Stimulated activated effector memory CD8-positive, alpha-beta T cell treated with anti-CD3 and anti-CD28 coated beads, Interleukin-12 subunit alpha, Interleukin-12 subunit beta, amount 100 ng/mL, for 72 hours (primary cell): ENCODE measurements at places on chromosomes 3 and 15.

DNA sequence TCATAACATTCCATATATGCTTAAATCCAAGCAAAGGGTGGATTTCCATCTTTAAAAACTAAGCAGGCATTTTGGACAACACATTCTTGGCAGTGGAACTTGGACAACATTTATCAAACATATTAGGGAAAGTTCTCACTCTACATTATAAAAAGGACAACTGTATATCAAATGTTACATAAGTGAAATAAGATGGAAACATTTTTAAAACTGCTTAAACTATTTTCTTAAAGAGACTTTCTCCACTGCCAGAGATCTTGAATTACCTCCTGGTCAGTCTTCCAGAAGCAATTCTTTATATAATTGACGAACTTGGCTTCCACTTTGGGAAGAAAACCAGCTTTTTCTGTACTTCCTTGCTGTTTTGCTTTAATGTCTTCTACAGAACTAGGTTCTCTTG lies 109.3 kb downstream of the NEO1 start:
- DNase-seq, result no peak

DNA sequence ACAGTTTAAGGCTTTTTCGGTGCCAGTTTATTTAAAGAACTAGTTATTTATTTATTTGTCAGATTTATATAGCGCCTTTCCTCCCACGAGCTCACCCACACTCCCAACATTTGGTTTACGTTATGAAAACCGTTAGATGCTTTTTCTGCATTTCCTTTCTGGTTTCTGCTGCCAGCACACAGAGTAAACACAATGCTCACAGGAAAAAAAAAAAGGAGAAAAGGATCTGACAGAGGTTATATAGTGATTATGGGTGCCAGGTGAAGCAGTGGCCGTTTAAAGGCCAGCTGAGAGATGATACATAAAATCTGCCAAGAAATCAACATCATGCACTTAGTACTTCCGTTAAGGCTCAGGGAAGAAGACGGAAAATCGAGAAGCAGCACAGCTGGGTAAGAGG lies 37.9 kb downstream of the ETV5 start:
- no peak for DNase-seq

GRCh38 chr15:72496783-72497182 lies 22.7 kb downstream of the ARIH1 start:
- no peak for DNase-seq

DNA sequence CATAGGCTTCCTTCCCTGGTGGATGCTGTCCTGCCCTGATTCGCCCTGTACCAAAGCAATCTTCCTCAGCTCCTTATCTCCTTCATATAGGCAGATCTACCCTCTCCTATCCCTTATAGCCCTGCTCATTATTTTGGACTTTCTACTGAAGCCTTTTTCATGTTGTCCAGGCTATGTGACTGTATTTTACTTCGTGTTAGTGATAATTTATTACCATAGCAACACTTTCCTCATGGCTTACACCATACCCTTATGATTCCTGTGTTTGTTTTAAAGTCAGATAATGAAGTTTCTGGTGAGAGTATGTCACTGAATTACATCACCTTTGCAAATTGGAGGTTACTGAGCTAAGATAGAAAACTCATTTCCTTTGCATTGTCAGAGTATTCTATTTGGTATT lies 352.6 kb downstream of the NLGN1 start:
- no peak for DNase-seq

- DNase-seq, result no peak
Measured at GRCh38 chr3:70905491-70905890, 593.1 kb upstream of the MDFIC2 start.

DNA sequence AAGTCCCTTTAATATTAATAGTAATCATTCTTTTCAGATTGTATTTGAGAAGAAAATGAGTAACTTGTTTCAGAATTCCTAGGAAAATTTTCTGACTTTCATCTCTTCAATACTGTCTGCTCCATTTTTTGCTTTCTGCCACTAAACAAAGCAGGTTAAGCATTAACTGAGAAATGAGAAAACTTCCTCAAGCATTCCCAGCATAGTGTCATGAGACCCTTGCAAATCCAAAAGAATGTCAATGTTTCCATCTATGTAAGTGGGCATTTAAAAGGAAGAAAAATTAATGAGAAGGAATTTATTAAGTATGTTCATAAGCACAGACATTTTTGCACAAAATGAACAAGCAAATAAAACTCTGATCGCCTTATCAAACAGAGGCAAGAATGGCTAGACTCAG lies 148.0 kb upstream of the STRIT1 start:
- DNase-seq, result no peak

- no peak for DNase-seq
Measured at GRCh38 chr3:196749125-196749524, 9.5 kb downstream of the PAK2 start.

DNA sequence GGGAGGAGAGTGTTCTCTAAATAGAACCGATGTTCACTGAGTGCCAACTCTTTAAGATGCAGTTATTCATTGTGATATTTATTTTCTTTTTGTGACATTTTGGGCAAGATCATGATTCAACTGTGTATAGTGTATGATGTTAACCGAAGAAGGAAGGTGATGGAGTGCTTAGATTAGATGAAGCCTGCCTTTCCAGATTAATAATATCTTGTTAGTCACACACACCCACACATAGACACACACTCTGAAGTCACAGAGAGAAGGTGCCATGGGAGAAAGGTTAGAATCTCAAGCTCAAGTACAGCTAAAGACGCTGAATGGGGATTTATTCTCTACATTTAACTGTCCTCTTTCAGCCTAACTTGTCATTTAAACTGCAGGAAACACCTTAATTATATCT lies 77.0 kb downstream of the SLC9A9 start:
- DNase-seq, result no peak

DNA sequence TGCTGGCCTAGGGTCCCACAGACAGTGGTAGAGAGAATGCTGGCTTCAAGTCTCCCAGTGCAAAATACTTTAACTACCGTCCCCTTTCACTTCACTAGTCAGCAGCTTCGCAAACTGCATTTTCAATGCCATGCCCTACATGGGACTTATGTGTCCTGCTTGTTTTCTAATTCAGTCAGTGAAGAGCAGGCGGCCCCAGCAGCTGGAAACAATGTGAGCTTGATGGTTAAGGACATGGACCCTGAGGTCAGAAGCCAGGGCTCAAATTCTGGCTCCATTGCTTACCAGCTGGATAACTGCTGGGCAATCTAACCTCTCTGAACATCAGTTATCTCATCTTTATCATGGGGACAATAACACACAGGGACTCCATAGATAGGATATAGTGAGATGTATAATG lies 58.4 kb downstream of the SLC12A8 start:
- no peak for DNase-seq

DNA sequence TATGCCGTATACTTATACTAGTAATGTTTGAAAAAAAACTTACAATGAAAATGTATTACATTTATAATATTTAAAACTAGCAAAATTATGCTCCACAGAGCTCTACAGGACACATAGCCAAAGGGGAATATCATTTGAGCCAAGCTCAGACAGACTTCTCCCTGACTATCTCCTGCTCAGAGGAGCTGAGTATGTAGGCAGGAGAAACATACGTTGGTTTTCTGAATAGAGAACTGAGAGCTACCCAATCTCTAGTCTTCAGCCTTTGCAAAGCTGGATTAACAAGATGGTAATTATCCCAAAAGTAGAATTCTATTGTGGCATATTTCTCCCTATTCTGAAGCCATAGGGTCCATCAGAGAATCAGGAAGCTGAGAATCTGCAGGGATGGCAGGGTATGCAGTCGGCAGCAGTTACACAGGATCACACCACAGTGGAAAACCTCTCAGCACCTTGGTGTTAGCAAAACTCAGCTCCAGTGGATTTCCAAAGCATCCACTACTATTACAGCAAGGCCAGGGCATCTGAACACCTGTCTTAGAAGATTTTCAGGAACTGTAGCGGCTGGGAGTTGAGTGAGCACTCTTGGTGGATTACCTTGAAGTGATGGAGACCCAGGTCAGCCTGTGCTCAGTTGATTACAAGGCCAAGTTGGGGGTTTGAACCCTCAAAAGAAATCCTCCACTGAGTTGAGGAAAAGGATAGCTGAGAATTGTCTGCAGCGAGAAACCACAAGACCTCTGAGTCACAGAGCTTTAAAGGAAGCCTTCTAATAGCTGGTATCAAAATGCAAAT lies 30.1 kb downstream of the GPR15 start:
- no peak for DNase-seq

DNA sequence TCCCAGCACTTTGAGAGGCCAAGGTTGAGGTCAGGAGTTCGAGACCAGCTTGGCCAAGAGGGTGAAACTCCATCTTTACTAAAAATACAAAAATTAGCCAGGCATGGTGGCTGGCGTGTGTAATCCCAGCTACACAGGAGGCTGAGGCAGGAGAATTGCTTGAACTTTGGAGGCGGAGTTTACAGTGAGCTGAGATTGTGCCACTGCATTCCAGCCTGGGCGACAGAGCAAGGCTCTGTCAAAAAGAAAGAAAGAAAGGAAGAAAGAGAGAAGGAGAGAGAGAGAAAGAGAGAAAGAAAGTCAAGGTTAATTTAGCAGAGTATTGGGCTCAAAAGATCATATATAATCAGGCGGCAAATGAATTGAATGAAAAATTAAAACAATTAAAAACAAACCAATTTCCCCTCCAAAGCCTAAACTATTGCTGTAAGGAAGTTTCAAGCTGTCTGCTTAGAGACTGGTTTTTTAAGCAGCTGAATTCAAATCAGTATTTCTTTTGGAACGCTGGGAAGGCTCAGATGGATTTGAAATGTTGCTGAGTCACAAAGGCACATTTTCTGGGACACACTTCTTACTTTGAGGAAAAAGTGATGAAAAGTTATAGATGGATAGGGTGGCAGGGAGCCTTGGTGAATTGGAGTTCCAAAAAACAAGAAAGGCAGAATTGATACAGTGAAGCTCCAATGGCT lies 81.3 kb upstream of the BHLHE40 start:
- no peak for DNase-seq

- DNase-seq, result no peak
Measured at GRCh38 chr3:114095796-114096195, 39.3 kb downstream of the QTRT2 start.

- DNase-seq, result no peak
Measured at GRCh38 chr3:162721736-162722135, 1225.1 kb downstream of the OTOL1 start.

DNA sequence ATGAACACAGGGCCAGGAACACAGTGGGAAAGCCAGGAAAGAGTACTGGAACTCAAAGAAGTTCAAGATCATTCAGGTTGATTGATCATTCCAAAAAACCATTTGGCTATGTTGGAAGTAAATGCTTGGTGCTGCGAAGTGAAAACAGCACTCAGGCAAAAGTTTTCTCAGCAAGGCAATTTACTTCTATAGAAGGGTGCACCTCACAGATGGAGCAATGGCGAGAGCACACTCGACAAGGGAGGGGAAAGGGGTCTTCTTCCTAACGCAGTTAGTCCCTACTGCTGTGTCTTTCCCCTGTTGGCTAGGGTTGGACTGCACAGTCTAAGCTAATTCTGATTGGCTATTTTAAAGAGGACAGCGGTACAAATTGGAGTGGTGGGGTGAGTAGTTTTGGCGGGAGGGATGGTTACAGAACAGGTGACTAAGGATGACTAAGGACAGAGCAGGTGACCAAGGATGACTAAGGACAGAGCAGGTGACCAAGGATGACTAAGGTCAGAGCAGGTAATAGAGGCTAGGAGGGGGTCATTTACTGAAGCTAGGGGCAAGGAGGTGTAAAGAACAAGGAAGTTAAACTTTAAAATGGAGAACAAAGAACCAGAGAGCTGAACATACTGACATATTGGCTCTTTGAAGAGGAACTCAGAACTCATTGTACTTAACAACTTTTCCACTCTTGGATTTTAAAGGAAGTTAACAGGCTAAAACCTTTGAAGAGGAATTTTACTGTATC lies 43.3 kb downstream of the HOMER2 start:
- no peak for DNase-seq

- no peak for DNase-seq
Measured at GRCh38 chr15:51288143-51289065, 50.0 kb downstream of the CYP19A1 start.

DNA sequence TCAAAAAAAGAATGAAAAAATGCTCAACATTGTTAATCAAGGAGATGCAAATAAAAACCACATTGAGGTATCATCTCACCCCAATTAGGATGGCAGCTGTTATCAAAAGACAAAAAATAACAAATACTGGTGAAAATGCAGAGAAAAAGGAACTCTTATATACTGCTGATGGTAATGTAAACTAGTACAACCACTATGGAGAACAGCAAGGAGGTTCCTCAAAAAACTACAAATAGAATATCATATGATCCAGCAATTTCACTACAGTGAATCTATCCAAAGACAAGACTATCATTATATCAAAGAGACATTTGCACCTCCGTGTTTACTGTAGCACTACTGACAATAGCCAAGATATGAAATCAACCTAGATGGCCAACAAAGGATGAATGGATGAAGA lies 58.4 kb downstream of the PEAK1 start:
- DNase-seq, result no peak

DNA sequence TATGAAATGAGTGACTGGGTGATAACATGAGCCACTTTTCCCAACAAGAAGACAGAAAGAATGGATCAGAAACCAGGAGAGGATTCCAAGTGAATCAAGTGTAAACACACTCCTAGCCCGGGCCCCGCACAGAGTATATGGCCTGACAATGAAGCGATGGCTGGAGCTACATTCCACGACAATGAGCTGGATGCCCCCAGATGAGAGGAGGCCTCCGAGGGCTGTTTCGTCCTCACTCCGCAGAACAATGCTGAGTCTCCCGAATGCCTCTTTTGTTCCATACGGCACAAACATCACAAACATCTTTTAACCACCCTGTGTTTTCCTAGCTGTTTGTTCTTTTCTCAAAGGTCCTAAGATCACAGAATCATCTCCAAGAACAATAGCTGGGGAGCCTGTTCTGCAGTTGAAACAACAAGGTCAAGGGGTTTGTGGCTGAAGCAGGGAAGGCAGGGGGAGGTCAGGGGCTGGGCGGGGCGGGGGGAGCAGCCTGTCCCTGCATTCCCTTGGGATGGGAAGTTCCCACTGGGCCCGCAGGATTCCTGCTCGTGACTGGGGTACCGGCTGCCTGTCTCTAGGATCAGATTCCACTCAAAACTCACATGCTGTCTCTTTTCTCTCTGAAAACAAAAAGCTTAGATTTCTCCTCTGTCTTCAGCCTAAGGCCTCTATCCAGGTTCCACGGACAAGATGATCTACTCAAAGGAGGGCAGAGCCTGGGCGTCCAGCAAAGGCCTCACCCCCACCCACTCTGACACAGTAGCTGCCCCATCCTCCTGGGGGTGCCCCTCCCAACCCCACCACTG lies 151.3 kb downstream of the XXYLT1 start:
- no peak for DNase-seq

GRCh38 chr3:194596906-194597305 lies 36.3 kb downstream of the TMEM44 start:
- no peak for DNase-seq

DNA sequence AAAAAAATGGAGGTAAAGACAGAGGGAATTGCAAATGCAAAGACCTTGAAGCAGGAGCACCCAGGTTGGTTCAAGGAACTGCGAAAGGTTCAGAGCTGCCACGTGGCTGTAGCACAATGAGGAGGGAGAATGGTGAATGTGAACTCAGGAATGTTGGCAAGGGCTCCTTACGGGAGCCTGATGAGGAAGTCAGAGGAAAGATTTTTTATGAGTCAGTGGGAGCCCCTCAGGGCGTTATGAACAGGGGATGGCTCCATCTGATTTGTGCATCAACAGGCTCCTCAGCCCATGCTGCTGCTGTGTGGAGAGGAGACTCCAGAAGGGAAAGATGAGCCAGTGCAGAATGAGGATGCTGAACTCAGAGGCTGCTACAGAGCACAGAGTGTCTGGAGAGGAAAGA lies 194.4 kb downstream of the ARRDC4 start:
- DNase-seq, result no peak
